ENCODE measurements at places on chromosomes 16 and 17.

DNA sequence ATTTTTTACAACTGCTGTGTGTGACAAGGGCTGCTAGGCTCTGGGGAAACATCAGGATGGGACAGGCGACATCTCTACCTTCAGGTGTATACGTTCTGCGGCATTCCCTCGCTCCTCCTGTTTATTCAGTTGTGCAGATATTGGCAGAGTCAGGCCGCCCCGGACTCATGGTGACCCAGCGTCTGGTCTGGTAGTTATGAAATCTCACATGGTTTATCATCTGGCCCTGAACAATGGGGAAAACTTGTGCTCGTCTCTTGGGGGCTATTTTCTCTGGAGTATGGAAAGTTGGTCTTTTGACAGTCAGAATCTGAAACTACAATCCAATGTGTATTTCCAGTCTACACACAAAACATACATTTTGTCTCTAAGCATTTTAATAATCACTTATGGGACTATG, 3.3 kb downstream of the MARCHF10 start:
- DNase-seq = no peak

- DNase-seq = no peak
Measured at GRCh38 chr17:62778990-62779681, 29.0 kb downstream of the MARCHF10 start.

GRCh38 chr16:84918006-84918909, 93.1 kb downstream of the ZDHHC7 start:
- no peak for DNase-seq

GRCh38 chr17:51588063-51588462, 327.7 kb downstream of the UTP18 start:
- DNase-seq = no peak

DNA sequence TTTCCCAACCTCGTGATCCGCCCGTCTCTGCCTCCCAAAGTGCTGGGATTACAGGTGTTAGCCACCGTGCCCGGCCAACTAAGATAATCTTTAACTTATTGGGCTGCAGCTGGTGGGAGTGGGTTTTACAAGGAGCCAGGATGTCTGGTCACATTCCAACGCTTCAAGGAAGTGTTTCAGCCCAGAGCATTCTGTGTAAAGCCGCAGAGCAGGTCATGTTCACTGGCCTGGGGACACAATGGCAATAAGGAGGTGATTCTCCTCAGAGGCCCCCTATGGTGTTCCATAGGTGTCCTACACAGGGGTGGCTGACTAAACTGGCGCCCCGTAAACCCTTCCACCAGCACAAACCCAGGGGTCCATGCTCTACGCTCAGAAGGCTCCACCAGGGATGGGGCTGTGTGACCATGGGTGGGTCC, 1.2 kb downstream of the QPRT start:
- no peak for DNase-seq

DNA sequence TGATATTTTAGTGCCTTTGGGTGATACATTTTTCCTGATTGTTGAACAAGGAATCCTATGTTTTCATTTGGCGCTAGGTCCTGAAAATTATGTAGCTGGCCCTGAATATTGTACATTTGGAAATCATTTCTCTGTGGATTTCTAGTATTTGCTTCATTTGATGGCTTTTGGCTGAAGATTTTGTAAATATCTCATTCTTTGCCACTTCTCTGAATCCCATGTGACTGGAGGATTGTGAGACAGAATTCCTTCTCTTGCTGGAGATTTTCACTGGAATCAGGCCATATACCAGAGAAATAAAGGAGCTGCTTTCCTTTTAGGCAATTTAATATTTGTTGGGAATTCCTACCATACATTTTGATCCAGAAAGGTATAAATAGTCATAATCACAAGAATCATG, 8.6 kb downstream of the KRT28 start:
- no peak for DNase-seq

- no peak for DNase-seq
Measured at GRCh38 chr17:77147357-77147801, 6.6 kb downstream of the SEC14L1 start.

- DNase-seq = no peak
Measured at GRCh38 chr17:79836972-79837887, 2.0 kb downstream of the CBX4 start.

DNA sequence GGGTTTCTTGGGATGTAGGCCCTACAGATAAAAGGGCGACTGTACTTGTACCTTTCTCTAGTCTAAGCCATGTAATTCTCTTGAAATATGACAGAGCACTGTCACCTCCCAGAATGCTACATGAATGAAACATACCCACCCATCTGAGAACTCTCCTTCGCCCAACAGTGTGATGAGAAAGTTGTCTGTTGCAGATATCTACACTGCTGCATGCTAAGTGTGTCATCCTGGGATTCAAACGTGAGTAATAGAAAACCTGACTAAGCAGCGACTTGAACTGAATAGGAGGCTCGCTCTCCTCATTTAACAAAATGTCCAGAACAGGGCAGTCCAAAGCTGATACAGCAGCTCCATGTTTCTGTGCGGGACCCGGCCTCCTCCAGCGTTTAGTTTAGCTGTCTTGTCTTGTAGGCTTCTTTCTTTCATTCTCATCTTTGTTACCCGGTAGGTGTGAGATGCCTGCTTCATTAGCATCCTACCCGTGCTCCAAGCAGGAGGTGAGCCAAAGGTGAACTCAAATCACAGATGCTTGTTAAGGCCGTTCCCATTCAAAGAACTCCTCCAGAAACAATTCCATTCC, 211.9 kb downstream of the PRKCA start:
- DNase-seq = no peak

DNA sequence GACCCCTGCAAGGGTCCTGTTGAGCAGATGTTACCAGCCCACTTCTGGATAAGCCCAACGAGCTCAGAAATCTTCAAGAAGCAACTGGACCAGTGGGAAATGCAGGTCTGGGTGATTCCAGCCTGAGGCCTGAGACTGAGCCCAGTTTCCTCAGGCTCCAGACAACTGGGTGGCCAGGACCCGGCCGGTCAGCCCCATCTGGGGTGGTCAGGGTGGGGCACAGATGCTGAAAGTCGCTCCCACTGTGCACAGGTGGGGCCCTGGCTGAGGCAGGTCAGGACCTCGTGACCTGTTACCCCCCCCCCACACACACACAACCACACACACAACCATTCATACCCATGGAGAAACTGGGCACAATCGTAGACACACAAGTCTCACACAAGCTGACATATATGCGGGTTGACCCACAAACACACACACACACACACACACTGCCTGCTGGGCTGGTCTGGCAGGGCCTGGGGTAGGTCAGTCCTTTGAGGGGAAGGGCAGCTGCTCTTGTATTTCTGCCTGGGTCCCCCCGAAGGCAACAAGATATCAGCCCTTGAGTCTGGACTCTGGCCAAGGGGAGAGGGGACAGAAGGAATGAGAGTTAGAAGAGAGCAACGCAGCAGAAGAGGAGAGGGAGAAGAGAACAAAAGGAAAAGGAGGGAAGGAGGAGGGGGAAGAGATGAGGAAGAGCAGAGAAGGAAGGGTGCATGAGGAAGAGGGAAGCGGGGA, 99.0 kb upstream of the CDH5 start:
- no peak for DNase-seq

- DNase-seq = no peak
Measured at GRCh38 chr17:74812109-74813009, 36.2 kb upstream of the NAT9 start.

GRCh38 chr17:72613806-72614292, 478.6 kb downstream of the SLC39A11 start:
- DNase-seq = no peak

DNA sequence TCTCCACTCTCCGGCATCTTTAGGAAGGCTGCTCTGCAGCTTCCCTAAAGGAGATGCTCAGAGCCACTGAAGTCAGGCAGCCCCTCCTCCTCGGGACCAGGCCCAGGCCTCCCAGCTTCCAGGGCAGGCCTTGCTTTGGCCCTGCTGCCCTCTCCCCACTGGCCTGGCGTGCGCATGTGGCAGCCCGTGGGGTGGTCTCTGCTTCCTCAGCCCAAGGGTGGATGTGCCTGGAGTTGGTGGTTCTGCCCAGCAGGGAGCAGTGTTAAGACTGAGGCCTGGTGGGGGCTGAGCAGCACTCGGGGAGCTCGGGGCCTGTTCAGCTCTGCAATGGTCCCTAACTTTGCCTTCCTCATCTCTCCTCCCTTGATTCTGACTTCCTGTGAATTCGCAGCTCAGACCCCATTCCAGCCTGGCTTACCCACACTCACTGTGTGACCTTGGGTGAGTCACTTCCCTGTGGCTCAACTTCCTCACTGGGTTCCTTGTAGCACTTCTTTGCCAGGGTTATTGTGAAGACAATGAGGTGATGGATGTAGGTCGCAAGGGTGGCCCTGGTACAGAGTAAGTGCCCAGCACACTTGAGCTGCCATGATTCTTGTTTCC, 63.2 kb downstream of the NKD1 start:
- no peak for DNase-seq

- DNase-seq = no peak
Measured at GRCh38 chr16:63742150-63742549, 1379.7 kb downstream of the CDH11 start.

Measured in activated CD8-positive, alpha-beta memory T cell treated with anti-CD3 and anti-CD28 coated beads, Interleukin-2, amount 50 U/mL, for 4 hours (primary cell).